Dorsolateral prefrontal cortex (tissue), 122 donors: ENCODE measurements at places on chromosomes 1 and 21. TPM values are rescaled to one million over a fixed set of nuclear protein-coding genes. Genes with fewer than 3 reads are reported as not detected.

DNA sequence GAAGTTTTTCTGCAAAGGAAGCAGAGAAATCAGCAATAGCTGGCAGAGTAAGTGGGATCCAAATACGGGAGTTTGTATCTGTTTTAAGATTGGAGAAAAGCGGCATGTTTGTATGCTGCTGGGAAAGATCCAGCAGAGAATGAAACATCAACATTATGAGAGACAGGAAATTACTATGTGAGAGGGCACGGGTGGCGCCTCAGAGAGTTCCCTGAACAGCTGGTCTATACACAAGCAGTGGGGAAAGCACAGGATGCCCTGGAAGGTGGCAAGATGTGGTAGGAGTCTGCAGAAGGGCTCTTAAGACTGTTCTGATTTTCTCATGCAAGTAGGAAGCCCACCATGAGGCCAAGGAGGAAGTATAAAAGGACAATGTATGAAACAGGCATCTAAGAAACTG, 130.4 kb downstream of the RERE start:
- no peak for DNase-seq

The BRDT gene
- not detected for total RNA-seq

DNA sequence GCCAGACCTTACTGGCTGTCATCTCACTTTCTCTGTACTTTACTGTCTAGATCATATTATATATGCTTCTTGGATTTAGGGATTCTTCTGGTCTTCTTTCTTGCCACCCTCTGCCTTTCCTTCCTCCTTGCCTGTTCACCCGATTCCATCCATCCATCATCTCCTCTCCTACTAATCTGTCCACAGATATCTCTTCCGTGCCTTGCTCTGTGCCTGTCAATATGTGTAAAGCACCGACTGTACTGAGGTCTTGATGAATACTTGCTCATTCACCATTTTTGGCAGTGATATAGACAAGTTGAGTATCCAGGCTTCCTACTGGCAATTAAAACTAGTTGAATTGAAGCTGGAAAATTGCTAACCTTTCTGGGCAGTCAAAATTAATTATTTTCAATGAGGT, 8.1 kb downstream of the FMN2 start:
- DNase-seq = no peak

DNA sequence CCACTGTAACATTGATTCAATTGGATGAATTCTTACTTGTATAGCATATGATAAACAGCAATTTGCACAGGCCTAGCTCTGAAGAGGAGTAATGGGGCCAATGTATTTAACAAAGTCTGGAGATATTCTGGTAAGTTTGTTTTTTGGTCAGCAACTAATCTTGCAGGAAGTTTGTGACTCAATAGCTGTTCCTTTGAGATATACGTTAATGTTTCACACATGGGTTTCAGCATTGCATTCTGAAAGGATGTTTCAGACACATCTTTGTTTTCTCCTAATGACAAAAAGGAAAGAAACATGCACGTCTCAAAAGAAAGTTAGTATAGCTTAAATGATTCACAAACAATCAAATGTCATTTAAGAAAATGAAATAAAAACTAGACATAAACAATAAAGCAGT, 49.0 kb downstream of the LTN1 start:
- no peak for DNase-seq

GRCh38 chr21:36125512-36126207, 9.2 kb upstream of the CBR3 start:
- DNase-seq = peak; percentile 69

GRCh38 chr1:178575611-178576361, 62.9 kb downstream of the TEX35 start:
- DNase-seq = no peak

GRCh38 chr1:36919491-36920145, 114.7 kb downstream of the GRIK3 start:
- no peak for DNase-seq

DNA sequence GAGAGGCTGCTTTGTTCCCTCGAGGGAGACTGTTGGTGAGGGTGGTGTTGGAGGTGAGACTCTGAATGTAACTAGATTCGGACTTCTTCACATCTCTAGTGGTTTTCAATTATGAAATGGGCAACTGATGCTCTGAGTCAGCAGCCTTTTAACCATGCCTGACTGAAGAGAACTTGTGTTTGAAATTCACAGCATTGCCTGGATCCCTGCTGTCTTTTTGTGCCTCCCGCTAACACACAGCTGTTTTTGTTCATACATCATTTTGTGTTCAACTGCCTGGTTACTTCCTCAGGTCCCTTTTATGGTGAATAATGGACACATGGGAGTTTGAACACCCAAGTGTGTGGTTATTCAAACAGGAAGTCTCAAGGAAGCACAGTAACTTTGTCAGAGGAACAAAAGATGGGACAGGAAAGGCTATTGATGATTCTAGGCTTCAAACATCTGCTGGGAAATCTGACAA, 16.8 kb downstream of the LAMC1 start:
- no peak for DNase-seq

The CCDC27 gene
- total RNA-seq = not detected

The FCRL1 gene
- total RNA-seq = not detected

GRCh38 chr1:201930137-201930536, 16.2 kb downstream of the LMOD1 start:
- DNase-seq = no peak

The USP21 gene
- total RNA-seq = 36.9 TPM

The DNASE2B gene
- total RNA-seq = 0.45 TPM

DNA sequence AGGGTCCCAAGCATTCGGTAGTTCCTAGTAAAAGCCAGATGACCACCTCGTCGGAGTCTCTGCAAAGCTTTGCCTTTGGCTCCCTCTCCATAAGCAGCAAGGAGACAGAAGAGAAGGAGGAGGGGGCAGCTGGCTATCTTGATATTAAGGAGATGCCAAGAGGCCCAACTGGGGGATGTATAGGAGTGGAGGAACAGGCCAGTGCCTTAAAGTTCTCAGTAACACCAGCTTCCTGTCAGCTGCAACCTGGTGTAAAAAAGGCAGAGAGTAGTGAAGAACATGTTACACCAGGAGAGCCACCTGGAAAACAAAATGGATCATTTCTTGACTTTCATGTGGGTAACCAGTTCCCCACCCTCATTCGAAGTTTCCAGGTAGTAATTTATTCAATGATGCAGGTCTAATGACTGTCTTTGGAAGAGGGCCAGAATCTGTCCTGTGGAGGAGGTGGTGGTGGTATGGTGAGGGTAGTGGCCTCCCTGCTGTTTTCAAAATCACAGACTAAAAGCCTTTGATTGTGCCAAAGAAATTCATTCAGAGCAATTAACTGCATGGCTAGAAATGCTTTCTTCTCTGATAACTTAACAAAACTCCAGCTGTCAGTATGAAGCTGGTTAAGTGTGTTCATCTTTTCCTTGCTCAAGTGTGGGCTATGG, 27.3 kb downstream of the TMEM200B start:
- DNase-seq = no peak

DNA sequence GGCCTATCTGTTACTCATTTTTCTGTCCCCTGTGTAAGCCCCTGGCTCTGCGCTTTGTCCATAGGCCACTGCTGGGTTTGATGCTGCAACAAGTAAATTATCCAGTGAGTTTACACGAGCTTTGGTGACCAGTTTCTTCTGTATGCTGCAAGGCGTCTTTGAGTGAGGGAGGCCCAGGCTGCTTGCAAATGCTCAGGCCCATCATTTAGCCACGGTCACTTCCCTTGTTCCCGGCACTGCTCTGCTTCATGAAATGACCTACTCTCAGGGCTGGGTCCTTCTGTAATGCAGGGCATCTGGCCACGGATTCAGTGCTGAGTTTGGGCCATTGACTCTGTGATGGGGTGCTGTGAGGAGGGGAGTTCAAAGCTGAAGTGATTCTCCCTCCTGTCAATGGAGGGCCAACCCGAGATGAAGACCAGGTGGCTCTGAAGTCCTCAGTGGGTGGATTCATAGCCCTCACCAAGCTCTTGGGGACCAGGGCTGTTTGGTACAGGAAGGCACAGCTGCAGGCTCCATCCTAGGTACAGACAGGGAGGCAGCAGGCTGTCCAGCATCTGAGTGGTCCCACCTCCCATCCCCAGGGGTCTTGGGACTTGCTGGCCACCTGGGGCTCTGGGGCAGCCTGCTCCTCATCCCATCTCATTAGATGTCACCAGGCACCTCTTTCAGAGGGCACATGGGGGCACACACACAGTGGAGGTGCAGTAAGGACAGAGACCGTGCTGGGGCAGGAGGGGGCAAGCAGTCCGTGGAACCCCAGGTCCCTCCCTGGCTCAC, 21.7 kb downstream of the LHX4 start:
- DNase-seq = no peak

DNA sequence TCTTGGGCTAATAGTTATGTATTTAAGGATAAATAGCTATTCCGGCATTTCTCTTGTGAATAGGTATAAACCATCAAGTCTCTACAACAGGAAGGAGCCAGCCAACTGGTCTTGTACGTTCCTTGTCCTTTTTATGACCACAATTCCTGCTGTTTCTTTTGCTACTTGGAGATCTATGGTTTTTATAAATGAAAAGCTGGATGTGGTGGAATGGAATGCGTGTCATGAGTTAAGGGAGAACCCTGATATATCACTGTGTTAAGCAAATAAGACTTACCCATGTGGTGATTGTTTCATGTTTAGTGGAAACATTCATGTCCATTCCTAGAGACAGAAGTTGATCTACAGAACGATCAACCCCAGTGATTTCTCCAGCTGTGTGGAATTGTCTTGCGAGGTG, 282.1 kb downstream of the RPS6KC1 start:
- DNase-seq = no peak

The GLUL gene
- total RNA-seq = 1,534 TPM

DNA sequence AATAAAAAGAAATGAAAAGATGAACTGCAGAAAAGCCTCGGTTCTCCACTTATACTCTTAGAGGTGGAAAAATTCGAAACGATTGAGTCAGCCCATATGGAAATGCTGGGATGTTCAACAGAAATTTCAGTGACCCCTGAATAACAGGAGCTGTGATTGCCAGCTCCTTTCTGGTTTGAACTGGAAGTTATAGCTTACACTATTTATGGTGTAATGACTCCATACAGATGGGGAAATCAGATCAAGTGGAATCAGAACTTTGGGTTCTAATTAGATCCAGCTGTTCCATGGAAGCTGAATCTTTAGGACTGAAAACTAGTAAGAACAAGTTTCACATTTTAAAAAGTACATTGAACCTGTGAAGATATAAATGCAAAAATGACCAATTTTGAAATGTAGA, 569.3 kb upstream of the ZRANB2 start:
- DNase-seq = no peak

The OR10K2 gene
- total RNA-seq = not detected

GRCh38 chr1:9816199-9816598, 7.6 kb downstream of the CLSTN1 start:
- no peak for DNase-seq

DNA sequence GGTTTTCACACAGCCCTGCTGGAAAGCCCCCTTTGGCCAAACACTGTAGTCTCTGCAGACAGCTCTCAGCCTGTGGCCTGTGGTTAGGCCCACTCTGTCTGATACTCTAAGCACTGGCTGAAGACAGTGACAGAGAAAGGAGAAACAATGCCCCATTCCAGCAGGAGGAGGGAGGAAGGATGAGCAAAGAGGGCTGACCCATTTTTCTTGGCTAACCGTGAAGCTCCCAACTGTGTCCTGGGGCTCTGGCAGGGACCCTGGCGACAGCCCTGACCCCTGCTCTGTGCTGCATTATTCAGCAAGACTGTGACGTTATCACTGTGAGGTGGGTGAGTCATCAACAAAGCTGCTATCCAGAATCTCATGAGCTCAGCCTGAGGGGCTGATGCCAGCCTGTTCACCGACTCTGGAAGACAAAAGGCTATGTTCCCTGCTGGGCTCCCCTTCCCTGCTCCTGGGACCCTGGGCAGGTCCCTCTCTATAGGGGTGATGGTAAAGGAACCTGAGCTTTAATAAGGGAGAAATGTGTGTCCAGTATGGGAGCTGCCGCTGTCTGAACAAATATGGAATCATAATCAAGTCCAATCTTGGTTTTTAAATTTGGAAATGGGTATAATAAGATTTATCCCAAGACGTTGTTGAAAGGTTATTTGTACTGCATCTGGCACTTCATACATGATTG, 107.0 kb downstream of the RHOU start:
- peak; percentile 67 for DNase-seq

GRCh38 chr21:45998276-45998701, 16.7 kb downstream of the COL6A1 start:
- no peak for DNase-seq
